ENCODE measurements at places on chromosomes 13 and 19. TPM values are rescaled to one million over a fixed set of nuclear protein-coding genes. Genes with fewer than 3 reads are reported as not detected.

GRCh38 chr13:82963226-82964099 lies 918.8 kb downstream of the SLITRK1 start:
- no peak for DNase-seq
- no peaks in the 10 kb centered on the region for H3K36me3 ChIP-seq
- H3K4me1 ChIP-seq = peaks cover 4% of the 10 kb centered on the region
- H3K27ac ChIP-seq = no peak overlapping the region
- no peaks in the 10 kb centered on the region for H3K27me3 ChIP-seq

- H3K4me3 ChIP-seq = no peak overlapping the region
- no peak for DNase-seq
- peaks cover 21% of the 10 kb centered on the region for H3K36me3 ChIP-seq
- no peak overlapping the region for H3K27ac ChIP-seq
- no peaks in the 10 kb centered on the region for H3K27me3 ChIP-seq
- H3K4me1 ChIP-seq = peaks cover 38% of the 10 kb centered on the region
Observed at GRCh38 chr19:18517606-18518005, 4.3 kb downstream of the ELL start.

GRCh38 chr19:2540646-2541454 lies 64.9 kb downstream of the GADD45B start:
- H3K4me1 ChIP-seq = peaks cover 70% of the 10 kb centered on the region
- H3K27me3 ChIP-seq = no peaks in the 10 kb centered on the region
- no peaks in the 10 kb centered on the region for H3K36me3 ChIP-seq

DNA sequence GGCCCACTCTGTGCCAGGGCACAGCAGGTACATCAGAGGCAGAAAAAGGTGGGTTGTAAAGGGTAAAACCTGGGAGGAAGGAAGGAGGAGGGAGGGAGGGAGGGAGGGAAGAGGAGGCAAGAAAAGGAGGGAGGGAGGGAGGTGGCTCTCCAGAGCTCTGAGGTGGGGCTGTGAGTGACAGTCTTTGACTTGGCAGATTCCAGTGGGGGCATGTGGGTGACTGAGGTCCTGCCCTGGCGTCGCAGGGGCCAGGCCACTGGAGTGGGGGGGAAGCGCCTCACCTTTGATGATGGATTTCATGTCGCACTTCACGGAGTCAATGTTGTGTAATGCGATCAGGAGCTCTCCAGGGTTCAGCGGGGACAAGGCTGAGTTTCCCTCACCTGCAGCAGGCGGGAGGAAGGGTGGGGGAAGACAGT lies 6.0 kb upstream of the RSPH6A start:
- 0 out of 2 replicates have a peak, but pooled peaks cover 3% of the 10 kb centered on the region for H3K4me1 ChIP-seq
- no peaks in the 10 kb centered on the region for H3K27me3 ChIP-seq
- no peak overlapping the region for H3K27ac ChIP-seq
- no peak for DNase-seq
- no peak overlapping the region for H3K4me3 ChIP-seq

- H3K36me3 ChIP-seq = no peaks in the 10 kb centered on the region
- no peak overlapping the region for H3K27ac ChIP-seq
- no peaks in the 10 kb centered on the region for H3K27me3 ChIP-seq
- no peak for DNase-seq
Observed at GRCh38 chr19:19866611-19867248, 1.0 kb downstream of the ZNF253 start.

- no peak for DNase-seq
- no peaks in the 10 kb centered on the region for H3K27me3 ChIP-seq
- H3K27ac ChIP-seq = no peak overlapping the region
- no peaks in the 10 kb centered on the region for H3K4me1 ChIP-seq
Observed at GRCh38 chr19:2806736-2807378, 12.8 kb upstream of the ZNF554 start.

DNA sequence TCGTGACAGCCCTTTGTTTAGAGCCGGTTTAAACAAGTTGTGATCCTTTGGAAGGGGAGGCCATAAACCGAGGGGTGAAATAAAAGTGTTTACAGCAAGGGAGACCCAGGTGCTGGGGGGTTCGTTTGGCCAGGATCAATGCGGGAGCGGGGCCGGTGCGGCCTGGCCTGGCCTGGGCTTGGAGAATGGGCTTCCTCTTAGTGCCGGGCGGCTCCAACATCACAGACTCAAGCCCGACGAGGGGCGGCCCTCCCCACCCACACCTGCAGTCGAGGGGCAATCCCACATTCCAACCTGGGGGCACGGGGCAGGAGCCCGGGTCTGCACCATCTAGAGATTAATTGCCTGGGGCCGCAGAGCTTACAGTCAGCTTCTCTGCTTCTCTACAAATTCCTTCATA lies 42.8 kb upstream of the GTF3A start:
- H3K36me3 ChIP-seq = no peaks in the 10 kb centered on the region
- H3K27ac ChIP-seq = no peak overlapping the region
- H3K4me3 ChIP-seq = no peak overlapping the region
- H3K4me1 ChIP-seq = no peaks in the 10 kb centered on the region

- no peaks in the 10 kb centered on the region for H3K27me3 ChIP-seq
- no peaks in the 10 kb centered on the region for H3K4me1 ChIP-seq
Observed at GRCh38 chr13:113427562-113428468, 25.5 kb downstream of the ADPRHL1 start.

DNA sequence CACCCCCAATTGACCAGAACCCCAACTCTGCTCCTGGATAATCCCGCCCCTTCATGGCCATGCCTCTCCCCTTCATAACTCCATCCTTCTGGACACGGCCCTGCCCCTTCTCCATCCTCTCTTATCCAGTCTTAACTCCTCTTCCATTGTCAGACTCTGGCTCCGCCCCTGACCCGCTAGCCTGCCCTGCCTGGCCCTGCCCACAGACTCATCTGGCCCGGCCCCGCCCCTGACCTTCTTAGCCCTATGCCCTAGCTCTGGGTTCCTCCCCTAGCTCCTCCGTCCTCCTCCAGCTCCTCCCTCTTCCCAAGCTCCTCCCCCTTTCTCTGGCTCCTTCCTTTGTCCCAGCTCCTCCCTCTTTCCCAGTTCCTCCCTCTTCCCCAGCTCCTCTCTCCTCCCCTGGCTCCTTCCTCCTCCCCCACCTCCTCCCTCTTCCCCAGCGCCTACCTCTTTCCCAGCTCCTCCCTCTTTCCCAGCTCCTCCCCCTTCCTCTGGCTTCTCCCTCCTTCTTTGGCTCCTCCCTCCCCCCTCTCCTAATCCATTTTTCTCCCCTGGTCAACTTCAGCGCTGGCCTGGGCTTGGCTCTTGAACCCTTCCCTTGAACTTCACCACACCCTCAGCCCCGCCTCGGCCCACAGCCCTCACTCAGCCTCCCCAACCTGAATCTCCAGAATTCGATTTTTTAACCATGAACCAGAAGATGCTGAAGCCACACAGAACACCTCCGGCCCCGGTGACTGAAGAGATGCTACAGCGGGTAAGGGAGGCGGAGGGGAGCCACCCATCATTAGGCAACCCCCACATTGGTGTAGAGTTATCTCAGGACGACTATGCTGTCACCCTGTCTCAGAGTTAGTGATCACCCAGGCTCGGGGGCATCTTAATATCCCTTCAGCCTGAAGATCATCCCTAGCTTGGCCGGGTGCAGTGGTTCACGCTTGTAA lies 9.2 kb upstream of the ZNF358 start:
- 0 out of 2 replicates have a peak, but pooled peaks cover 4% of the 10 kb centered on the region for H3K4me1 ChIP-seq
- no peaks in the 10 kb centered on the region for H3K36me3 ChIP-seq
- no peak overlapping the region for H3K27ac ChIP-seq
- peak; percentile 57 for DNase-seq
- peaks cover 10% of the 10 kb centered on the region for H3K27me3 ChIP-seq

DNA sequence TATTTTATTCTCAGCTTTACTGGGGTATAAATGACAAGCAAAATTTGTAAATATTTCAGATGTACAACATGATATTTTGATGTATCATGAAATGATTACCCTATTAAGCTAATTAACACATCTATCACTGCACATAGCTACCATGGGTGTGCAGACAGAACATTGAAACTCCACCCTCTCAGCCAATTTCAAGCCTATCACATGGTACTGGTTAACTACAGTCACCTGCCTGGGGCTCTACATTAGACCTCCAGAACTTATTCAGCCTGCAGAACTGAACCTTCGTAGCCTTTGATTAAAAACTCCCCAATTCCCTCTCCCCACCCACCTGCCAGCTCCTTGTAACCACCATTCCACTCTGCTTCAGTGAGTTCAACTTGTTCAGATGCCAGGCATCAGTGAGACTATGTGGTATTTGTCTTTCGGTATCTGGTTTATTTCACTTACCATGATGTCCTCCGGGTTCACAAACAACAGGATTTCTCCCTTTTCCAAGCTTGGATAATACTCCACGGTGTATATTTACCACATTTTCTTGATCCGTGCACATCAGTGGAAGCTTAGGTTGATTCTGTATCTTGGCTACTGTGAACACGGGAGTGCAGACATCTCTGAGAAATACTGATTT lies 19.2 kb downstream of the RAB20 start:
- no peaks in the 10 kb centered on the region for H3K27me3 ChIP-seq
- no peak for DNase-seq
- no peak overlapping the region for H3K27ac ChIP-seq
- no peaks in the 10 kb centered on the region for H3K36me3 ChIP-seq
- H3K4me3 ChIP-seq = no peak overlapping the region

- H3K36me3 ChIP-seq = peaks cover 38% of the 10 kb centered on the region
- H3K4me1 ChIP-seq = no peaks in the 10 kb centered on the region
- H3K27me3 ChIP-seq = no peaks in the 10 kb centered on the region
- no peak overlapping the region for H3K27ac ChIP-seq
- DNase-seq = no peak
- H3K4me3 ChIP-seq = no peak overlapping the region
Observed at GRCh38 chr19:48458016-48458415, 2.6 kb downstream of the KCNJ14 start.

- H3K4me1 ChIP-seq = 0 out of 2 replicates have a peak, but pooled peaks cover 3% of the 10 kb centered on the region
- DNase-seq = peak; percentile 97
- H3K27me3 ChIP-seq = no peaks in the 10 kb centered on the region
- H3K27ac ChIP-seq = peak within 1 kb of the TSS; percentile 90
- peak within 1 kb of the TSS; percentile 61 for H3K4me3 ChIP-seq
Observed at GRCh38 chr13:30617315-30618185, at the start of gene USPL1. Gene USPL1, plus strand, starts transcription at chr13:30617920. Its CDS starts 3,221 bp downstream, at chr13:30621141.

GRCh38 chr19:40622773-40623075 lies 21.6 kb downstream of the LTBP4 start:
- H3K27me3 ChIP-seq = no peaks in the 10 kb centered on the region
- H3K4me1 ChIP-seq = peaks cover 6% of the 10 kb centered on the region
- H3K4me3 ChIP-seq = no peak overlapping the region

- DNase-seq = no peak
- H3K27me3 ChIP-seq = no peaks in the 10 kb centered on the region
- H3K4me3 ChIP-seq = no peak overlapping the region
- H3K27ac ChIP-seq = no peak overlapping the region
- no peaks in the 10 kb centered on the region for H3K36me3 ChIP-seq
Observed at GRCh38 chr13:101346942-101347728, 69.2 kb downstream of the NALCN start.

DNA sequence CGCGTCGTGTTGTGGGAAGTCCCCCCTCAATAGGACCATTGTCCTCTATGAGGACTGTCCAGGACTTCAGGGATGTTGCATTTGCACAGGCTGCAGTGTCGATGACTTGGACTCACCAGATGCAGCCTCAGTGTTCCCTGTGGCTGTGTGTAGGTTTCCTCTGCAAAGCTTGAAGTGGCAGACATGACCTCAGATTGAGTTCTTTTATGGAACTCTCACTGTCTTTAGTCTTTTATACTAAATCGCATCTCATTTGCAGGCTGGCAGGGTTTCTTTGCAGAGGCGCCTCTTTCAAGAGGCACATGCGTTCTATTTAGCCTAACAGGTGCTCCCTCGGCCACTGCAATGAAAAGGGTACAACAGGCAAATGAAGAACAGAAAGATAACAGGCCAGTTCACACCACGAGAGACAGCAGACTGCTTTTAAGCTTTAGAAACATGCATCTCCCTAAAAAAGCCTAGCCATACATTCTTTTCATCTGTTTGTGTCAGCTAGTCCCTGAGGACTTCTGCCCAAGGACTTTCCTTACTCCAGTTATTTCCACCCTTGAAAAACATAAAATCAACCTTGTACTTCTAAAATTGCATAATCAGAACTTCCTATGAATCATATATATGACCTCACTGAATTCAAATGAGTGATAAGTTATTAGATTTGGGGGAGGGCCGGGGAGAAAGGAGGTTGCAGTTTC lies 118.4 kb downstream of the RAB20 start:
- H3K27ac ChIP-seq = no peak overlapping the region
- DNase-seq = no peak
- no peak overlapping the region for H3K4me3 ChIP-seq

- H3K4me3 ChIP-seq = no peak overlapping the region
- H3K4me1 ChIP-seq = peaks cover 70% of the 10 kb centered on the region
- peaks cover 22% of the 10 kb centered on the region for H3K36me3 ChIP-seq
- H3K27me3 ChIP-seq = no peaks in the 10 kb centered on the region
Observed at GRCh38 chr19:46954502-46954992, 65.1 kb upstream of the NPAS1 start.

DNA sequence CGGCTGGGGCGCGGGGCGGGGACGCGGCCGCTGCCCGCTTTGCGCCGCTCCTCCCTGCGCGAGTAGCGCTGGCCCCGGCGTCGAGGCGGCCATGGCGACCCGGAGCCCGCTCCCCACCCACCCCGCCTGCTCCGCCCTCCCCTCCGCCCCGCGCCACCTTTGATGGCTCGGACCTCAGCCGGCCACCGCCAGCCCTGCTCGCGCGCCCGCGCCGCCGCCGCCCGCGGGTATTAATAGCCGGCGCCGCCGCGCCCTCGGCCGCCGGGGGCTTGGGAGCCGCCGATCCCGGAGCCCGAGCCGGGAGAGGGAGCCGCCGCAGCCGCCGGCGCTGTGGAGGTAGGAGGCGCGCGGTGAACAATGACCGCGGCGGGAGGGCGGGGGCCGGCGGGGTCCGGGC lies 261 bp downstream of the FARP1 start:
- H3K27ac ChIP-seq = peak overlapping the region; percentile 42
- DNase-seq = no peak
- peaks cover 9% of the 10 kb centered on the region for H3K36me3 ChIP-seq
- peaks cover 27% of the 10 kb centered on the region for H3K4me1 ChIP-seq
- no peaks in the 10 kb centered on the region for H3K27me3 ChIP-seq
- H3K4me3 ChIP-seq = peak overlapping the region; percentile 95

DNA sequence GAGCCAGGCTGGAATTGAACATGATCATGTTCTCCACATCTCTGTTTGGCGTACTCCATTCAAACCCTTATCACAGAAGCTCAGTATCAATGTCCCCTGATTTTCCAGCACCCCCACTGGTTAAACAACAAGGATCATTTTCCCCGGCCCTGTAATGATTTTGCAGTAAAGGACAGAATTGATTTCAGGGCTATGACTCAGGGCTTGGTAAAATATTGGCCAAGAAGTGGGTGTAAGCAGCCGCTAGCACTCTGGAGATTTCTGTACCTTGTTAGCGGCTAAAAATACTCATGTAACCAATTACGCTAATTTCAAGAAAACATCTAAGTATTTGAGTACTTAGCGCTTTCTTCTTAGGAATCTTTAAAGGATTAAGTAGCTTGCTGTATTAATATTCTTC lies 69.5 kb upstream of the FNDC3A start:
- no peaks in the 10 kb centered on the region for H3K27me3 ChIP-seq
- no peaks in the 10 kb centered on the region for H3K4me1 ChIP-seq
- no peak for DNase-seq
- no peak overlapping the region for H3K27ac ChIP-seq
- H3K4me3 ChIP-seq = no peak overlapping the region

AZU1 gene
- total RNA-seq = not detected

SLC25A41 gene
- total RNA-seq = not detected

RNF225 gene
- total RNA-seq = 0.53 TPM

MYH14 gene
- not detected for total RNA-seq

BRSK1 gene
- total RNA-seq = 10.3 TPM

SYDE1 gene
- total RNA-seq = 117 TPM

LGALS14 gene
- not detected for total RNA-seq
